ENCODE measurements at places on chromosomes 16 and 17.
A peak's percentile ranks its signal among the peaks of the same experiment; 100 is the strongest.

GRCh38 chr16:74451951-74452758 lies 30.9 kb upstream of the CLEC18B start:
- DNase-seq, result no peak

GRCh38 chr16:1398351-1398750 lies 16.2 kb downstream of the UNKL start:
- no peak for DNase-seq

DNA sequence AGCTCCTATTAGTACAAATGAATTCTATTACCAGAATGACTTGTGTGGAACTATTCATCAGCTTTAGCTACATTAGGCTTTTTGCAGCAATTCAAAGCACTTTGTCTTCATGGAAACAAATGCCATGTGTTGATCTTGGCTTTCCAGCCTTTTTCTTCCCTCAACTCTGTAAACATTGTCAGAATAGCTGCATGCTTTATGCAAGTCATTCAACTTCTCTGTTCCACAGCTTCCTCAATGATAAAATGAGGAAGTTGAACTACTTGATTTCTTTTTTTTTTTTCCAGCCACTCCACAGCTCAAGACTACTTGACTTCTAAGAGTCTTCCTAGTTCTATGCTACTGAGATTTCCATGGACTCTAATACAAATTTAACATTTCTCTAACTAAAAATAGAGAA lies 41.1 kb downstream of the KIAA0753 start:
- DNase-seq, result no peak

DNA sequence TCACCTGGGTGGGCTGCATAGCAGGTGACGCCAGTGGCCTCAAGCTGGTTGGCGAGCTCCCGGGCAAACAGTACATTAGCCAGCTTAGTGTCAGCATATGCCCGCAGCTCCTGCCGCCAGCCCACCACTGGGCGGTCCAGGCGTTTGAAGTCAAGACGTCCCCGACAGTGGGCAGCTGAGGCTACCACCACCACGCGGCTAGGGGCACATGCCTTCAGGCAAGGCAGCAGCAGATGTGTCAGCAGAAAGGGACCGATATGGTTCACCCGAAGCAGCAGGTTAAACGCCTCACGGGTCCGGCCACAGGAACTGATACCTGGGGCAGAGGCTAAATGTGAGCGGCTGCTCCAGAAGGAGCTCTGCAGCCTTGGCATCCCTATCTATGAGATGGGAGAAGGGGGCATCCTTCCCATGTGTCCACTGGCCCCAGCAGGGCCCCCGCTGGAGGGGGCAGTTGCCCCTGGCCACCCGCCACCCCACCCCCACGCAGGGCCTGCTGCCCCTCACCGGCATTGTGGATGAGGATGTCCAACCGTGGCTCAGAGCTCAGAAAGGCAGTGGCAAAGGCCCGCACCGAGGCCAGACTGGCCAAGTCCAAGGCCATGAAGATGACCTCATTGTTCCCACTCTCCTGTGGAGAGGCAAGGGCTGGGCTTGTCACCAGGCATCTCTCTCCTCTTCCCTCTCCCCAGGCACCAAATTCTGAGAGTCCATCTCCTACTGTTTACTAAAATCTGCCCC lies 1.7 kb downstream of the DHRS13 start:
- no peak for DNase-seq

GRCh38 chr17:39357986-39358385 lies 43.4 kb downstream of the FBXL20 start:
- no peak for DNase-seq

DNA sequence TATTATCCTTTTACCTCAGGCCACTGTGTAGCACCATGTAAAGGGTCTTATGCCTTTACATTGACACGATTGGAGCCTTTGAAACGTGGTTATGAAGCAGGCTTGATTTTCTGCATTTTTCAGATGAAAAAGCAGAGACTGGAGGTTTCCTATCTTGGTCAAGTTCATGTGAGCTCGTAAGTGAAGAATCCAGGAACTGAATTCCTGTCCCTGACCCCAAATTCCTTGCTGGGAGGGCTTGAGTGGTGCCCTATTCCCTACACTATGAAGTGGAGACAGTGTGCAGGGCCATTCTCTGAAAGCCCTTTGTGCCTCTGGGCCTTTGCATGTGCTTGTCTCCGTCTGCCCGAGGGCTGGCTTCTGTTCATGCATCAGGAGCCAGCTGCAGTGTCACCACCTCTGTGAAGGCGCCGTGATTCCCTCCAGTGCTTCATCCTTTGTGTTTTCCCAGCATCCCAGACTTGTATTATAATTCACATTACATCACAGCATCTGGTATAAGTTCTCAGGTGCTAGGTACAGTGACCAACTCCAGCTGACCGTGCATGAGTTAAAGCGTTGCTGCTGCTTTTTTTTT lies 181.1 kb downstream of the SNX29 start:
- DNase-seq, result no peak

GRCh38 chr16:1164382-1164781 lies 11.5 kb downstream of the CACNA1H start:
- DNase-seq, result no peak

GRCh38 chr16:68499006-68499405 lies 40.1 kb upstream of the ZFP90 start:
- DNase-seq, result peak; percentile 27

DNA sequence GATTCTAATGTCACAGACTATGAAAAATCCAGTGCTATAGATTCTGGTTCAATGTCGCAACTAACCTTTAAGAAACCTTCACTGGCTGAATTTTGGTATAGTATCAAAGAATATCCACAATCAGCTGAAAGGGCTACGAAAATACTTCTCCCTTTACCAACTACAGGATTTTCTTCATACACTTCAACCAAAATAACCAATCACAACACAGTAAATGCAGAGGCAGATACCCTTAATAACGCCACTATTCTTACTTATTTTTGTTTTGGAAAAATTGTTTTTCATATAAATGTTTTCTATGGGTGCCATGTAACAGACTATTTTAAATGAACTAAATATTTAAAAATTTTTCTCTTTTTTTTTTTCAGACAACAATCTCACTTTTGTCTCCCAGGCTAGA lies 48.9 kb upstream of the TRAP1 start:
- no peak for DNase-seq

DNA sequence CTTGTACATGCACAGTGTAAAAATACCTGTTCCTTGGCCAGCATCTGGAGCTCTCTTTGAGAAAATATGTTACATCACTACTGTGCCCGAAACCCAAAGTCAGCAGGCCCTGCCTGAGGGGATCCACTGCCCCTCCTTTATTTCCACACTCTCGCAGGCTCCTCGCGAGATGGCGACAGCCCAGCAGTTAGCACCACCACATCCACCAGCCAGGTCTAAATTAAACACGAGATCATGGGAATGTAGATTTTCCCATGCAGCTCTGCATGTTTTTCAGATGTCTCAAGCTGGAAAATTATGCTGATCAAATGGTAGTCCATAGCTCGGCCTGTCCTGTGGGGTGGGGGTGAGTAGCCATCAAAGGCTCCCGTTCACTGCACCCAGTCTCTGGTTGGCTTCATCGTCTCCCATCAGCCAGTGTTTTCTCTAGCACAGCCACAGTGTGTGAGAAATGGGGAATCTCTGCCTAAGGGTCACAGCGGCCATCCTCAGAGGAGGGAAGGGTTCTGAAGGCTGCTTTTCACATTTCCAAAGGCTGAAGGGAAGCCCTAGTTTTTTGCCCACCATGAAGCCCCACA lies 34.7 kb downstream of the EPN2 start:
- no peak for DNase-seq

DNA sequence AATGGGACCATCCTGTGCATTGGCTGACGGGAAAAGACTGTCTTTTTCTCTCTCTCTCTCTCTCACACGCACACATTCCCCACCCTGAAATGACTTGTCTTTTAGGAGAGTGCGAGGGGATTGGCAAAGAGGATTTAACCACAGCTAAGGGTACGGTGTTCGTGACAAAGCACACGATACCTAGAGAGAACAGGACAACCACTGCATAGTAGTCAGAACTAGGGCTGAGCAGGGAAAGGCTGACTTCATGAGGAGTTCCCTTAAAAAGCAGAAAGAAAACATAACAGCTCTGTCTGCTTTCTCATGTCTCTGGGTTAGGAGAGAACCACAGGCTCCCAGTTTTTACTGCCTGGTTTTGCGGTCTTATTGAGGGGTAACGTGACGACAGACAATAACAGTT lies 742.8 kb upstream of the SOX9 start:
- DNase-seq, result no peak

DNA sequence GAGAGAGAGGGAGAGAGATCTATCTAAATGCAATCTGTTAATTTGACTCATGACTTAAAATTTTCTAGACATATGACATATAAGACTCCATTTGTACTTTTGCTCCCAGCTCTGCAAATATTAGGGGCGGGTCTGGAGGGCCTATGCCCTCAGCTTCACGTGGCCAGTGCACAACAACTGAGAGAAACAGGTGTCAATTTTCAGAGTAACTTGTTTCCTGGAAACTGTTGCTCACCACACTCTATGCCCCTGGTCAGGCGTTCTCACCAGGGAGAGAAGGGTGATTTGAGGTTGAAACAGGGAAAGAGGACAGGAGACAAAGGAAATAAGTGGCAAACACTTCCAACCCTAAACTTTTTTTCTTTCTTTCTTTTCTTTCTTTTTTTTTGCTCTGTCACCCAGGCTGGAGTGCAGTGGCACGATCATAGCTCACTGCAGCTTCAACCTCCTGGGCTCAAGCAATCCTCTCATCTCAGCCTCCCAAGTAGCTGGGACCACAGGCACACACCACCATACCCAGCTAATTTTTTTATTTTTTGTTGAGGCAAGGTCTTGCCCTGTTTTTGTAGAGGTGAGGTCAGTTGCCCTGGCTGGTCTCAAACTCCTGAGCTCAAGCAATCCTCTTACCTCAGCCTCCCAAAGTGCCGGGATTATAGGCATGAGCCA lies 270.0 kb downstream of the SLC39A11 start:
- no peak for DNase-seq

GRCh38 chr17:27356091-27356705 lies 62.3 kb downstream of the WSB1 start:
- peak; percentile 56 for DNase-seq

- DNase-seq, result no peak
Observed at GRCh38 chr17:80625627-80626026, 81.0 kb downstream of the RPTOR start.

DNA sequence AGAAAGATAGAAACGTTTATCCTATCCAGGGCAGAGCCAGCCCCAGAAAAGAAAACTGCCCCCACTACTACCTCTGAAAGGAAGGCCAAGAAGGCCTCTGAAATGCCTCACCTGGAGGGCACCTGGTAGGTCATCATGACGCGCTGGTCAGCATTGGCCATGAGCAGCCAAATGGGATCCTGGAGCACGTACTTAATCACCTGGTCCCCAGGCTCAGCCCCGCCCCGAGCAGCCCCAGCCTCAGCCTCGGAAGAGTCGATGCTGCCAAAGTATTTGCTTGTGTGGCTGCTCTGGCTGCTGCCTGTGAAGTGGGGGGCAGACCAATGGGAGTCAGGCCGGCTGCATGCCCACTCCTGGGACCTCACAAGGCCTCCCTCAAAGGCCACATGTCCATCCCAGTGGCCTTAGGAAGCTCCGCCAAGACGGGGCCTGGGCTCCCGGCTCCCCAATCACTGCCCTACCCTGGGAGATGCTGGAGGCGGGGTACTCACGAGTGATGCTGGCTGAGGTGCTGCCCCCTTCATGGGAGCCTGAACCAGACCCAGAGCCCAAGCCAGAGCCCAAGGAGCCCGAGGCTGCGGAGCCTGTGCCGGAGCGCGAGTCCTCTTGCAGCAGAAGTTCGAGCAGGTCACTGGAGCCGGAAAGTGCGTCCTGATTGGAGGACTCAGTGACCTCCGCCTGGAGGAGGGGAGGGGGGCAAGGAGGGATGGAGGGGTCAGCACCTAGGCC lies 9.9 kb downstream of the PER1 start:
- DNase-seq, result no peak

DNA sequence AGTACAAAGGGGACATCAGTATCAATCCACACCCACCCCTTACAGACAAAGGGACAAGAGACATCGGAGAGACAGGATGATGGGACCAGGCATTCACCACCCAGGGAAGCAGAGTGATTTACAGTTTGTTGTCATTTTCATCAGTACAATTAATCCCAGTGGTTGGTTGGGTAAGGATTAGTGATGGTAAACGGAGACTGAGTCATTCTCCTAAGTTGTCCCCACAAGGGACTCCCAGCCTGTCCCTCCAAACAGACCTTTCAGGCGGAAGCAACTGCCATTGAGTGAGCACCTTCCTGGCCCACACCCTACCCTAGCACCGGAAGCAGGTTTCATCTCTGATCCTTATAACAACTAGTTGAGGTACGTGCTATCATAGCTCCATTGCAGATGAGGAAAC lies 11.2 kb downstream of the PPL start:
- no peak for DNase-seq

GRCh38 chr17:80289616-80290015 lies 29.0 kb downstream of the RNF213 start:
- DNase-seq, result no peak

DNA sequence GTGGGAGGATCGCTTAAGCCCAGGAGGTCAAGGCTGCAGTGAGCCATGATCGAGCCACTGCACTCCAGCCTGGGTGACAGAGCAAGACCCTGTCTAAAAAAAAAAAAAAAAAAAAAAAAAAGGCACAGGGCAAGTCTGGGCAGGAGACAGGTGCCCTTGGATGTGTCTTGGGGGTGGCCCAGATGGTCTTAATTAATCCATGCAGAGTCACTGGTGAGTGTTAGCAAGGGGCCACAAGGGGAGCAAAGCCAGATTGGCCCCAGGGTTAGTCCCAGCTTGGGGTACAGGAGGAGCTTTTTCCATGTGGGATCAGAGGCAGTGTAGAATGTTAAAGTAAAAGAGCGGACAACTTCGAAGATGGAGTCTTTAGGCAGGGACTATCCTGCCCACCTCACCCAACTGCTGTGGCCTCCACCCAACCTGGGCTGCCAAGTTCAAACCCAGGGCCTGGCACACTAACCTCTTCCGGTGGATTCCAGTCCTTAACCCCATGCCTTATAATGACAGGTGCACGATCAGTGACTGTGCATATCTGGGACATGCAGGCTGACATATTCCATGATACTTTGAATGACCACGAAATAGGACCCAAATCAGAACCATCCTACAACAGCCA lies 32.2 kb upstream of the MFSD6L start:
- no peak for DNase-seq

GRCh38 chr17:43411749-43412148 lies 13.0 kb downstream of the ARL4D start:
- DNase-seq, result no peak
